ENCODE measurements at places on chromosomes 12 and 14. TPM values are rescaled to one million over a fixed set of nuclear protein-coding genes. Genes with fewer than 3 reads are reported as not detected.

DNAJC22 gene
- 0.17 TPM for total RNA-seq

FSCB gene
- not detected for total RNA-seq

C12orf50 gene
- not detected for total RNA-seq

DIO3 gene
- total RNA-seq, result 0.21 TPM

OR4M1 gene
- not detected for total RNA-seq

ACSS3 gene
- total RNA-seq, result 27.3 TPM

ZC2HC1C gene
- 9.4 TPM for total RNA-seq

OR6C2 gene
- total RNA-seq, result not detected

ZNF641 gene
- total RNA-seq, result 17.4 TPM

- DNase-seq, result no peak
- H3K4me1 ChIP-seq, result no peaks in the 10 kb centered on the region
- no peaks in the 10 kb centered on the region for H3K27me3 ChIP-seq
Measured at GRCh38 chr12:88544991-88545980, 35.0 kb downstream of the KITLG start.

DNA sequence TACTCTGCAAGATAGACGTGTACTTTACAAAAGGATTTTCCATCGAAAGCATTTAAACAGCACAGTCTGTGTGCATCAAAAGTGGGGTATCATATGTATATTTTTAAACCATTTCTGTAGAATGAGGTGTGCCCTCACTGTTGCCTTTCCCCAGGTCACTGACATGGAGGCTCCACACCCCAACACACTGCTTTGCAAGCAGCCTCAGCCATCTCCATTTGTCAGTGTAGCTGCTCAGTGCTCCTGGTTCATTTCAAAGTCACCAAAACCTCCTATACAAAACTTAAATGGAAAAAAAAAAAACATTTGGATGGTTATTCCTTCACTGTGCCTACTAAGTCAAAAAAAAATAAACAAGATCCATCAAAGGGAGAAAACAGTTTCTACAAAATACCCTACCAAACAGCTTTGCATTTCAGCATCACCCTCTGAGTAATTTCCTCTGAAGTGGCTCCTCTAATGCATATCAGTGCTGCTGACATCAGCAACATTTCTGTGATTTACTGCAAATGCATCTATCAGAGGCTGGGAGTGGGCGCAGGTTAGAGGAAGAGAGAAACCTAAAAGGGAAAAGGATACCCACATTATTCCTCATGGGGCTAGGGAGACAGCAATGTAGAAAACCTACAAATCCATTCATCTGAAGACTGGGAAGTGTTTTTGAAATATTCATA, 46.0 kb downstream of the KCNK10 start:
- no peak overlapping the region for H3K27ac ChIP-seq
- no peaks in the 10 kb centered on the region for H3K36me3 ChIP-seq
- H3K4me3 ChIP-seq, result no peak overlapping the region

- H3K4me1 ChIP-seq, result peaks cover 36% of the 10 kb centered on the region
- DNase-seq, result no peak
- H3K4me3 ChIP-seq, result no peak overlapping the region
- no peaks in the 10 kb centered on the region for H3K27me3 ChIP-seq
- H3K36me3 ChIP-seq, result no peaks in the 10 kb centered on the region
Measured at GRCh38 chr12:124411281-124411878, 116.5 kb downstream of the RFLNA start.

DNA sequence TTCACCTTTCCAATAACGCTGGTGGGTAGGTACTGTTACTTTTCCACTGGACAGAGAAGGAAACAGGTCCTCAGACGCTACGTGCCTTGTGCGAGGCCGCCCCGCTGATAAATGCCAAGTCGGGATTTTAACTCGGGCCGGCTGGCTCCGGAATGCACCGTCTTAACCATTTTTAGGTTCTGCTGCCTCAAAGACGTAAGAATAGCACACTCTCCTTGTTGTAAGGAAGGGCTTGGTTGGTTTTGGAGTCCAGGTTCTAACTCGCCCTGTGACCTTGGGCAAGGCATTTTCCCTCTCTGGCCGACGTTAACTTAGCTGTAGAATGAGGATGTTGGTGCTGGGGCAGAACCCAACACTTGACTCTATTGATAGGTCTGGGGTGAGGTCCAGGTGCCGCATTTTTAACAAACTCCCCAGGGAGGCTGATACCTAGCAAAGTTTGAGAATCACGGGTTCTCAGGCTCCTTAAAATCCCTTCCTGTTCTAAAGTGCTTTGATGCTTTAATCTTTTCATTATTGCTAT, 814 bp downstream of the ANKRD13A start:
- peak overlapping the region; percentile 95 for H3K4me3 ChIP-seq
- no peak for DNase-seq
- H3K27me3 ChIP-seq, result no peaks in the 10 kb centered on the region
- H3K36me3 ChIP-seq, result no peaks in the 10 kb centered on the region
- H3K4me1 ChIP-seq, result peaks cover 59% of the 10 kb centered on the region

DNA sequence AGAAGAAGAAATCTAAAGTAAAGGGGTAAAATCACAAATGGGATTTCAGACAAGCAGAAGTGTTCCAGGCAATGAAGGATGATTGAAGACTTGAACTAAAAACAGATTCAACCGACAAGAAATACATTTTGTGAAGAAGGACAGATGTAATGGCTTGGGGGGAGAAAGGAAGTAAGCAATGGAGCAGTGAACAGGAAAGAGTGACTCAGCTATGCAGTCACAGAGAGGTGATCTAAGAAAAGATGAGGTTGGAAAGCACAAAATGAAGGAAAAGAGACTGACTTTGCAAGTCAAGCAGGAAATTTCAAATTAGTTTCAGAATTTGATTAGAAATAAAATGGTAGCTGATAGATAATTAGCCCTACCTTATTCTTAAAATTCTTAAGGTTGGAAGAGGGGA, 66.5 kb downstream of the PUS7L start:
- H3K4me1 ChIP-seq, result no peaks in the 10 kb centered on the region
- H3K27ac ChIP-seq, result no peak overlapping the region
- H3K36me3 ChIP-seq, result no peaks in the 10 kb centered on the region
- DNase-seq, result no peak
- H3K4me3 ChIP-seq, result no peak overlapping the region
- H3K27me3 ChIP-seq, result no peaks in the 10 kb centered on the region

DNA sequence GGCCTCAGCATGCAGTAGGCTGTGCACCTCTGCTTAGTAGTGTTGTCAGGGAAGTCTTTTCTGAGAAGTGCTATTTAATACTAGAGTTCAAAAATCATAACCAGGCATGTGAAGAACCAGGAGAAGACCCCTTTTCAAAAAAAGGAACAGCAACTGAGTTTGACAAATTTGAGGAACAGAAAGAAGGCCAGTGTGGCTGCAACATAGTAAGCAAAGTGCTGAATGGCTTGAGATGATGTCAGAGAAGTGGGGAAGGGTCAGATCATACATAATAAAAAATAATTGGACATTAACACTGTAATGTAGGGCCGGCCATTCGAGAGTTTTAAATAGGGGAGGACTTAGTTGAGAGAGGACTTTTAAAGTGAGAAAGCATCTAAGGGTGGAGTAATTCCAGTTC, 11.1 kb upstream of the CNTN1 start:
- no peak overlapping the region for H3K27ac ChIP-seq
- no peak overlapping the region for H3K4me3 ChIP-seq
- no peaks in the 10 kb centered on the region for H3K36me3 ChIP-seq
- DNase-seq, result no peak
- H3K4me1 ChIP-seq, result no peaks in the 10 kb centered on the region
- H3K27me3 ChIP-seq, result no peaks in the 10 kb centered on the region

Data from heart right ventricle (tissue), 16 donors.